ENCODE measurements at places on chromosomes 6 and 20.

DNA sequence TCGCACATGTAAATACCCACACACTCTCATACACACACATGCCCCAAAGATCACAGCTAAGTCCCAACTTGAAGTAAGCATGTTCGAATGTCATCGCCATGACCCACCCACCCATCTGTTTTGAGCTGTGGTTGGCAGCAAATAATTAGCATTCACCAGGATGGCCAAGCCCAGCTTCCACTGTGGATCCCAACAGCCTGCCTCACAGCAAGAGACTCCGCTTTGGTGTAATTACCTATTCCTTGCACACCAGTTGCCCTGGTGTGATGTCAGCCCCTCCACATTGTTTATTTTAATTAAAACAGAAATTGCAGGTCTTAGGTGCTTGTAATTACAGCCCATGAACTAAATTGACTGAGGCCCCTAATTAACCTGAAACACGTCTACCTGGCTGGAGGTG, 81.1 kb downstream of the MAFB start:
- DNase-seq, result no peak

- no peak for DNase-seq
These were observed 20.2 kb downstream of the CDS2 start for GRCh38 chr20:5146871-5147592.

DNA sequence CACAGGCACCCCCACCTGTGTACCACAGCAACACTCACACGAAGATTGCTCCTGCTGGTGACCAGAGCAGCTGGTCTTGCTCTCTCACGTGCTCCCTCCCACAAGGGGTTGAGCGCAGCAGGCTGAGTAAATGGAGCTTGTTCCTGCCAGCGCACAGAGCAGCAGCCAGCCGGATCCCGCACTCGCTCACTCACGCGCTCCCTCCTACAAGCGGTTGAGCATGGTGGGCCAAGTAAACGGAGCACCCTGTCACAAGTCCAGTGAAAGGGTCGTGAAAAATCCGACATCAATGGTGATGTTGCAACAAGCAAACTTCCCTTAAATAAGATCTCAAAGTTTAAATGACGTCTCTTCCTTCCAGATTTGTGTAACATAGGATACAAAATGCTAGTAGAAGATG, 313.7 kb downstream of the FOXC1 start:
- DNase-seq, result no peak

DNA sequence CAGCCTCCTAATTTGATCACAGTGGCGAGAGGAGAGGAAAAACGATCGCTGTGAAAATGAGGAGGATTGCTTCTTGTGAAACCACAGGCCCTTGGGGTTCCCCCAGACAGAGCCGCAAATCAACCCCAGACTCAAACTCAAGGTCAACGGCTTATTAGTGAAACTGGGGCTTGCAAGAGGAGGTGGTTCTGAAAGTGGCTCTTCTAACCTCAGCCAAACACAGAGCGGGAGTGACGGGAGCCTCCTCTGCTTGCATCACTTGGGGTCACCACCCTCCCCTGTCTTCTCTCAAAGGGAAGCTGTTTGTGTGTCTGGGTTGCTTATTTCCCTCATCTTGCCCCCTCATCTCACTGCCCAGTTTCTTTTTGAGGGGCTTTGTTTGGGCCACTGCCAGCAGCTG, 28.7 kb downstream of the SAYSD1 start:
- no peak for DNase-seq

GRCh38 chr6:142685852-142686506, 259.0 kb downstream of the HIVEP2 start:
- no peak for DNase-seq

All from activated T-cell treated with anti-CD3 and anti-CD28 coated beads, Interleukin-2, amount 50 U/mL, for 1 hour (primary cell).